ENCODE measurements at places on chromosomes 11 and 22.

DNA sequence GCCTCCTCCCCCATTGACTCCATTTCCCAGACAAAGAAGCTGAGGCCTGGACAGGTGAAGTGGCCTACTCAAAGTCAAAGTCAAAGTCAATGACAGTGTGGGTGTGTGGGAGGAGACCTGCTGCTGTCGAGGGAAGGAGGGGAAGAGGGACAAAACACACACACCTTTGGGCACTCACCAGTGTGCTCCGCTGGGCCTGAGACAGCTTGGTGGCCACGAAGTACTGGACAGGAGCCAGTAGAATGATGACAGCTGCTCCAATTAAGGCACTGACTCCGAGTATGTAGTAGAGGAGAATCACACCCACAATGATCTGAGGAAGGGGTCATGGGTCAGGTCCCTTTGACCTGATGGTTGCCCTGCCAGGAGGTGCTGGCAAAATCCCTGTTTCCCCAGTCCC lies 33.6 kb downstream of the ABCC8 start:
- no peak for DNase-seq

GRCh38 chr11:125285844-125286243 lies 121.3 kb downstream of the PKNOX2 start:
- DNase-seq = no peak

DNA sequence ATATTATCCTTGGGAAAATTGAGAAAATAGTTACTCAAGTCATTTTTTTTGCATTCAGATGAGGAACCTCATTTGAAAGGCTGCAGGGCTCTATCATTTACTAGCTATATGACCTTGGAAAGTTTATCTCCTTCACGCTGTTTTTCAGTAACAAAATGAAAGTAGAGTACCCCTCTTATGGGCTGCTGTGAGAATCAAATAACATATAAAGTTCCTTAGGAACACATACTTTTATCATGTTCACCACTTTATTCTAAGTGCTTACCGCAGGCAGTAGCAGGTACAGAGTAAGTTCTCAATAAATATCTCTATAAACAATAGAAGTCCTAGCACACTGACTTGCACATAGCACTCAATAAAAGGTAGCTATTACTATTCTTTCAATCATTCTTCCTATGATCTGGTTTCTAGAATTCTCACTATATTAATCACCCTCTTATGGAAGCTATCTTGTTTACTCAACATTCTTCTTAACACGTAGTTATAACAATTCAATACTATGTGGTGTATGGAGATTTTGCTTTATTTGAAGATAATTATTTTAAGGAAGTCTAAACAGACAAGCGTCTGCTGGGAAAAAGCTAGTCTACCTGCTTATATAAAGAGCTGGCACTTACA lies 1.9 kb downstream of the C11orf71 start:
- no peak for DNase-seq

GRCh38 chr11:26849036-26849435 lies 127.2 kb upstream of the SLC5A12 start:
- DNase-seq = peak; percentile 85

GRCh38 chr11:64258356-64258755 lies 7.0 kb downstream of the PLCB3 start:
- DNase-seq = no peak

- DNase-seq = no peak
Observed at GRCh38 chr22:20404881-20405280, 10.9 kb downstream of the ZNF74 start.

DNA sequence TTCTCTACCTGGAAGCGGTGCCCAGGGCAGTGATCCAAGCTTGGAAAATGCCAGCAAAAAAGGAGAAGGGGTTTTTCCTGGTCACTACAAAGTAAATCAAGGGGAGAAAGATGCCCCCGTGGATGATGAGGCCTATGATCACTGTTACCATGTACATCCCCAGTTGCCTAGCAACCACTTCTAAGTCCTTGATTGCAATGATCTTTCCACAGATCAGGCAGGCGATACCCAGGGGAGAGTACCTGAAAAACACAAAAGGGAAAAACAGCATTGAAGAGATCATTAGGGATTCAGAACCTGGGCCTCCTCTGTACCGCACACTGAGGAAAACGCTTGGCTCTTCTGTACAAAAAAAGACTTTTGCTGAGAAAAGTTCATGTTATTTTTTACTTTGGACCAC lies 127.1 kb downstream of the SLC1A2 start:
- DNase-seq = no peak

DNA sequence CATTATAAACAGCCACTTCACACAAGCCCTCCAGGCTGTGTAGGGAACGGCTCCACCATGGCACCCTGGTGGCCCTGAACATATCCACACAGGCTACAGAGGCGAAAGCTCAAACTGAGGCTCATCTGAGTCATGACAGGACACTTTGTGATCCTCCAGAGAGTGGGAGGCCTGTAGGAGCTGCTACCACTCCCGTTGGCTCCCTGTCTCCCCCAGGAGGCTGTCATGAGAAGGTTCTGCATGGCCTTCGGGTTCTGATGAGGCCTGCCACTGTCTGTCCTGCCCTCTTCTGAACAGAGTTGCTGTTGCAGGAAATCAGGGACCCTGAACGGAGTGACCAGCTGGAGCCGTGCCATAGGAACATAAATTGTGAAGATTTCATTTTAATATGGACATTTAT lies 23.8 kb upstream of the ALDH3B2 start:
- DNase-seq = no peak

DNA sequence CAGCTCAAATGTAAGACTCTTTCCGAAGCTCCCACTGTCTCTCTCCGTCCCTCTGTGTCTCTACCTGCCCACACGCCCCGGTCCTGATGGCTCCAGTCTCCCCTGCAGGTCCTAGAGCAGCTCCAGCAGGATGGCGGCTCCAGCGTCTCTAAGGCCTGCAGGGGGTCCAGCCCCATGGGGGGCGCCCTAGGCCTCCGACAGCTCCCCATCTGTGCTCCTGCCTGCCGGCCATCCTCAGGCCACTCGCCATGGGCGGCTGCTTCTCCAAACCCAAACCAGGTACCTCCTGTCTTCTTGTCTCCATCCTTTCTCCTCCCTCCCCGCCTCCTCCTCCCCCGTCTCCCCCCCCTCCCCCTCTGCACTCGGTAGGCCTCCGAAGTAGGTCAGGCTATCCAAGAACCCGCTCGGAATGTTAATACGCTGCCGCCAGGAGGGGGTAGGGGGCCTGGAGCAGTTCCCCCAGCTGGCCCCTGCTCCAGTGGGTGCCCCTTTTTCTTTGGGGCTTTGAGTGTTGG lies 699 bp downstream of the AIFM3 start:
- DNase-seq = no peak

- no peak for DNase-seq
Observed at GRCh38 chr11:75740681-75741080, 23.0 kb downstream of the MOGAT2 start.

Data from islet precursor cell (in vitro differentiated cells).